Activated CD8-positive, alpha-beta T cell treated with anti-CD3 and anti-CD28 coated beads, Interleukin-2, amount 10 ng/mL, durations not matched to agents 7 days and 5 days (primary cell): ENCODE measurements at places on chromosomes 13 and 19.

DNA sequence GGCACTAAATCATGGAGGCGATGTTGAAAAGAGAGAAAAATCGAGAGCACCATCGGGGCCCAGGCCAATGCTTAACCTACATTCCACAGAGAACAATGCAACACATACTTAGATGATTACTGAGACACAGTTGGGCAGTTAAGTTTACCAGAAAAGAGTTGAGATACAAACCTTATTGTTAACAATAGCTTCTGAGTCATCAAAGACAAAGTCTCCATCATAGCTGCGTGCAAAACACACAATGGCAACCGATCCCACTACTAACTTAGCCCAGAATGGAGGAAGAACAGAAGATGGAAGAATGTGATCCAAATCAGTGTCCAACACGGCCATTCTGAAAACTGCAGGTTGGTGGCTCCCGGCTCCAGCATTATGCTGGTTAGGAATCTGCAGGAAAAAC, 6.2 kb downstream of the TMTC4 start:
- DNase-seq = no peak

DNA sequence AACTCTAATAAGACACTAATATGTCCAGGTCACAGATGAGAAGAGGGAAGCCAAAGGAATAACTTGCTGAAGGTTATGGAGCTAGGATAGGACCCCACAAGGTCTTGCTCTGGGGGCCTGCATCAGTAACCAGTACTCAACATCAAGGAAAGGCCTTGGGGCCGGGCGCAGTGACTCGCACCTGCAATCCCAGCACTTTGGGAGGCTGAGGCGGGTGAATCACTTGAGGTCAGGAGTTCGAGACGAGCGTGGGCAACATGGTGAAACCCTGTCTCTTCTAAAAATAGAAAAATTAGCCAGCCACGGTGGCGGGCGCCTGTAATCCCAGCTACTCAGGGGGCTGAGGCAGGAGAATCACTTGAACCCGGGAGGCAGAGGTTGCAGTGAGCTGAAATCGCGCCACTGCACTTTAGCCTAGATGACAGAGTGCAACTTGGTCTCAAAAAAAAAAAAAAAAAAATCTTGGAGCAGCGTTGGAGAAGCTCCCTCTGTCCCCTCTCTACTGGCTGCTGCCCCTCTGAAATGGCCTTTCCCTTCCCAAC, 1.8 kb downstream of the LONP1 start:
- DNase-seq = no peak

- DNase-seq = no peak
These were observed 5.0 kb downstream of the TLE5 start for GRCh38 chr19:3057275-3057714.

- DNase-seq = no peak
These were observed 2.4 kb downstream of the PPP1R13L start for GRCh38 chr19:45402298-45403061.

DNA sequence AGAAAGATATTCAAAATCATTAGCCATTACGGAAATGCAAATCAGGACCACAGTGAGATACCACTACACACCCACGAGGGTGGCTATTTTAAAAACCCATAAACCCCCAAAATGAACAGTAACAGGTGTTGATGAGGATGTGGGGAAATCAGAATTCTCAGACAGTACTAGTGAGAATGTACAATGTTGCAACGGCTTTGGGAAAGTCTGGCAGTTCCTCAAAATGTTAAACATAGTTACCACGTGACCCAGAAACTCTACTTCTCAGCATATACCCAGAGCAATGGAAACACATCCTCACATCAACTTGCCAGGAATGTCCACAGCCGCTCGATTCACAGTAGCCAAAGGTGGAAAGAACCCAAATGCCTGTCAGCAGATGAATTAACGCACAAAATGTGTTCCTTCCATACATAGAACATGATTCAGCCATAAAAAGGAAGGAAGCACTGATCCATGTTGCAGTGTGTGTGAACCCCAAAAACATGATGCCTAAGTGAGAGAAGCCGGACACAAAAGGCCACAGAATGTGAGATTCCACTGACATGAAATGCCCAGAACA, 7.0 kb downstream of the PLVAP start:
- DNase-seq = no peak

DNA sequence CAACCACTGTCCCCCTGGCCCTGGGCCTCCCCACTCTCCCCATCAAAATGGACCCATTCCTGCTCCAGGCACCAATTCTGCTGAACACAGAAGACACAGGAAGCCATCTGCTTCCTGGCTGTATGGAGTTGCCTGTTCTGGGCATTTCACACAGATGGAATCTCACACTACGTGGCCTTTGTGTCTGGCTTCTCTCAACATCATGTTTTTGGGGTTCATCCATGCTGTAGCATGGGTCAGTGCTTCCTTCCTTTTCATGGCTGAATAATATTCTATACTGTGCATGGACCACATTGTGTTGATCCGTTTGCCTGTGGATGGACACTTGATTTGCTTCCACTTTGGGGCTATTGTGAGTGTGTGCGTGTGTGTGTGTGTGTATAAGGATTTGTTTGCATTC, 15.0 kb upstream of the KLF2 start:
- DNase-seq = no peak

- no peak for DNase-seq
These were observed 16.3 kb downstream of the ZIC5 start for GRCh38 chr13:99955107-99955746.

DNA sequence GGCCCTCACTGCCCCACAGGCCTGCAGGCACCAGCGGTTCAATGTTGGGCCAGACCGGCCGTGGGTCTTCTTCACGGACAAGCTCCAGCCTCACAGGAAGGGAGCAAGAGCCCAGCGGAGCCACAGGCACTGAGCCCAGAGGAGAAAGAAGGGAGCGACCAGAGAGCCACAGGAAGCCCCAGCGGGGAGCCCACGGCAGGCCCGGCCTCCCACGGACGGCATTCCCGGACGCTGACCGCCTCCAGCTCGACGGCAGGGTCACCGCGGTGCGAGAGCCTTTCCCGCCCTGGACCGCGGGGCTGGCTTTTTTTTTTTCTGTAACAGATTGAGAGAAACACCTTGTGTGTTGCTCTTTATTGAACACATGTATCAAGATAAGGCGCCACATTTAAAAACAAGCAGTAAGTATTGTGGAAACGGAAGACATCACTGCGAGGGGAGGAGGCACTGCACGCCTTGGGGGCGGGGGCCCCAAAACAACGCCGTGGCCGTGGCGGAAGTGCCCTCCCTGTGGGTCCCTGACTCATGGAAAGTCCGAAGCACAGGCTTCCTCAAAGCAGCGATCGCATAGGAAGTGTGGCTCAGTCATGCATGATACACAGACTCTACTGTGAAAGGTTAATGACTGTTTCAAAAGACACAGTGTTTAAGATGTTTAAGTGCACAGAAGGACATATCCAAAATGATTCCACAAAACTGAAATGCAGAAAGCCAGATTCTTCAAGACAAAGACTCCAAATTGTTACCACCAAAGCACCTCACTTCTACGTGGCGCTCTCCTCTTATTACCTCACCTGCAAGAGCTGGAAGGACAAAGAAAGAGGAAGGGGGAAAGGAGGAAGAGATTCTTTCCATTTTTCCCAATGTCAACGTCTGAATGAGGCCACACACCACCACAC, 3.5 kb downstream of the RASA3 start:
- peak; percentile 91 for DNase-seq

DNA sequence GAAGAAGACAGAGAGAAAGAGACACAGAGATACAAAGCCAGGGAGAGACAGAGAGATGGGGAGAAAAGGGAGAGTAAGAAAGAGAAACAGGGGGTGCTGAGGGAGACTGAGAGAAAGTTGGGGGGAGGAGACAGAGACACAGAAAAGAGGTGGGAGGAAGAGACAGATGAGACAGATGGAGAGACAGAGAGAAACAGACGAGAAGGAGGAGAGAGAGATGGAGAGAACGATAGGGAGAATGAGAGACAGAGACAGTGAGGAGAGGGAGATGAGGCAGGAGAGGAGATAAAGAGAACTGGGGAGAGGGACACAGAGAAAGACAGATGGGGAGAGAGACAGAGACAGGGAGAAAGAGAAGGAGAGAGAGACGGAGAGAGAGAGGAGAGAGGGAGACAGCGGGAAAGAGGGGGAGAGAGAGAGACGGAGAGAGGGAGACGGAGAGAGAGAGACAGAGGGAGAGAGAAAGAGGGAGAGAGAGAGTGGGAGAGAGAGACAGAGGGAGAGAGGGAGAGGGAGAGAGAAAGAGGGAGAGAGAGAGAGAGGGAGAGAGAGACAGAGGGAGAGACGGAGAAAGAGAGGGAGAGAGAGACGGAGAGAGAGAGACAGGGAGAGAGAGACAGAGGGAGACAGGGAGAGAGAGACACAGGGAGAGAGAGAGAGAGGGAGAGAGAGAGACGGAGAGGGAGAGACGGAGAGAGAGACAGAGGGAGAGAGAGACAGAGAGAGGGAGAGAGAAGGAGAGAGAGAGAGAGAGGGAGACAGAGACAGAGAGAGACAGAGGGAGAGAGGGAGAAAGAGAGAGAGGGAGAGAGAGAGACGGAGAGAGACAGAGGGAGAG, 12.6 kb downstream of the JOSD2 start:
- DNase-seq = no peak

DNA sequence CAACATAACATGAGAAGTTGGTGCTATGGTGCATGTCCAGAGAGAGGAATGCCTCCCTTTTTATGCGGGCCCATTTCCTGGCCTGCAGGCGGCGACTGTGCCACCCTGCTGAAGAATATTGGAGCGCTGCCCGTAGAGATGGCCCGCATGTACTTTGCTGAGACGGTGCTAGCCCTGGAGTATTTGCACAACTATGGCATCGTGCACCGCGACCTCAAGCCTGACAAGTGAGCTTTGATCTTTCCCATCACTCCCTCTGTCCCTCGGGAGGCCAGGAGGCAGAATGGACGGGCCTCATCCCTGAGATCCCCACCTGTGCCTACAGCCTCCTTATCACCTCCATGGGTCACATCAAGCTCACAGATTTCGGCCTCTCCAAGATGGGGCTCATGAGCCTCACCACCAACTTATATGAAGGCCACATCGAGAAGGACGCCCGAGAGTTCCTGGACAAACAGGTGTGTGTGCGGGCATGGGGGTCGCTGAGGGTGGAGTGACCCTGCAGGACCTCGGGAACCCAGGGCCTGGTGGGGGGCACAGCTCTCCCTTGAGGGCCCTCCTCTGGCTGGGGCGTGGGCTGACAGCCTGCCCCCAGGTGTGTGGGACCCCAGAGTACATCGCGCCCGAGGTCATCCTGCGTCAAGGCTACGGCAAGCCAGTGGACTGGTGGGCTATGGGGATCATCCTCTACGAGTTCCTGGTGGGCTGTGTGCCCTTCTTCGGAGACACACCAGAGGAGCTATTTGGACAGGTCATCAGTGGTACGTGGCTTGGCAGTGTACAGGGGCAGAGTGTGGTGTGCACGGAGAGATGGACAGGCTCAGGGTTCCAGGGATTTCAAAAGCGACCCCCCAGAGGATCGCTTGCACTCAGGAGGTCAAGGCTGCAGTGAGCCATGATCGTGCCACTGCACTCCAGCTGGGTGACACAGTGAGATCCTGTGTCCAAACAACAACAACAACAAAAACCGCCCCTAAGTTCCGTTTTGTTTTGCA, 16.2 kb downstream of the DNASE2 start:
- DNase-seq = no peak

GRCh38 chr13:44249431-44249836, 124.2 kb upstream of the SERP2 start:
- DNase-seq = no peak

DNA sequence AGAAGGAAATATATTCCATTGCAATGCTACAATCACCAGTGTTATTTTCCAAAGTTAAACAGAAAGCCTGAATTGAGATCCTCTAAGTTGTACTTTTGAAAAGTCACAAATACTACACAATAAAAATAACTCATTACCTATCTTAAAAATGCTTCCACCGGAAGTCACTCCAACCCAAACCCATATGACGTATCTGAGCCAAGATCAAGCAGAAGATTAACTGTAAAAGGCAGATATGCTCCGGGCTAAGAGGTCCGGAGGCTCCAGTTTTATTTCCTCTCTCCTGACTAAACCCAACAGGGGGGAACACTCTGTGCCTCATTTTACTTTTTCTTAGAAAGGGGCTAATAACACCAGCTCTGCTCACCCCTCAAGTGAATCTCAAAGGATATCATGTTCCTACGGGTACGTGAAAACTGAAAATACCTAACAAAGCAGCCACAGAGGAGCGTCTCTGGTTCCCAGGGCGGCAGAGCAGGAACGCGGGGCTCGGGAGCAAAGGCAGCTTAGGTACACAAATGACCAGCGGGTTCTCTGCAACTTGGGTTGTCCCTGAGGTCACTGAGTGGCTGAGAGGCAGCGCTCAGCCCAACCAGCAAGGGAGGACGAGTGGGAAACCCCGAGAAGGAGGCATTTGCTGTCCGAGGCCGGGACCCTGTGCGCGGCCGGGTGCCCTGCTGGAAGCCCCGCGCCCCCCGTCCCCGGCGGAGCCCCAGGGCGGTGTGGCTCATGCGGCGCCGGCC, 750 bp downstream of the RAB20 start:
- DNase-seq = no peak

DNA sequence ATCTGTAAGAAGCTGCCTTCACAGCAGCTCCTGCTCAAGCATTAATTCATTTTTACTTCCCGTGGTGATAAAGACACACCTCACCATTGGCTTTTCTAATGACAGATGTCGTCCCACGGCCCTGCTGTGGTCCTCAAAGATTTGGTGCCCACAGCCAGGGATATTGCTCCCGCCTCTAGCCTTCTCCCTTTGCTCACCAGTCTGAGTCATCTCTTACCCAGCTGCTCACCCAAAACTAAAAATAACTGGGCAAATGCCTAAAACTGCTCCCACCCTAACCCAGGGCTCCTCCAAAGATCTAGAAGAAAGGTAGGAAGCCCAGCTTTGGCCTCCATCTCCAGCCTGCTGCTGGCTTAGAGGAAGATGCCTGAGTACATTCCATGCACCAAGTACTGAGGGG, 371.1 kb upstream of the ZNF507 start:
- no peak for DNase-seq

DNA sequence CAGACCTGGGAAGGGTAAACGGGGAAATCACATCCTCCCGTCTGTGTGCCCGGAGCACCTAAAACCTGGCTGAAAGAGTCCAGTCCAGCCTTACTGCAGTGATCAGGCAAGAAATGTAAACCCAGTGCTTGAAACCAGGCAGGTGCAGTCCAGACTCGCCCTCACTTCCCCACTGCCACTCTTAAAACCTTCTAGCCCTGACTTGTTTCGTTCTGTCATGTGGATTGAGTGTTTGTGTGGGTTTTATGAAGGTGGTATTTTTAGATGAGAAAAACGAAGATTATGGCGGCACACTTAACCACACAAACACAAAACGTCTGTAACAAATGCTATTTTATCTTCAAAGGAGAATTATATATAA, 839 bp upstream of the CKAP2 start:
- peak; percentile 43 for DNase-seq

DNA sequence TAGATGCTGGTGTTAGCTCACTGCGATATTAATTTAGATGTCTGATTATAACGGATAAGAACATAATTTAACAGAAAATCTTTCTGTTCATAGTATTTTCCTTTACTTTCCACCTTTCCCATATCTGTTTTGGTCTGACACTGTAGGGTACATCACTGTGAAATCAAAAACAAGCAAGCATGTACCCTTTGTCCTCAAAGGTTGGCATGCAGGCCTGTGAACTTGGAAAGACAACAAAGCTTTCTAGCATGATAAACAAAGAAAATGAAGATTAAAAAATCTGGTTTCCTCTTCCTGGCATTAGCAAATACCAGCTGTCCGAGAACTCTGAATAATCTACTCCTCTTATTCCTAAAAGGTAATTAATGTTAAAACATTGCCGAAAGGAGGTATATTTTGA, 31.6 kb downstream of the THSD1 start:
- DNase-seq = no peak

- no peak for DNase-seq
These were observed 5.2 kb upstream of the ZNF579 start for GRCh38 chr19:55585658-55586339.

GRCh38 chr13:93361703-93362102, 135.1 kb downstream of the GPC6 start:
- no peak for DNase-seq
